ENCODE measurements at places on chromosomes 7 and 10.
A peak's percentile ranks its signal among the peaks of the same experiment; 100 is the strongest.

GRCh38 chr7:27094304-27095049 lies 1.3 kb downstream of the HOXA1 start:
- DNase-seq: no peak

- no peak for DNase-seq
Measured at GRCh38 chr10:43392748-43393147, 16.2 kb downstream of the HNRNPF start.

DNA sequence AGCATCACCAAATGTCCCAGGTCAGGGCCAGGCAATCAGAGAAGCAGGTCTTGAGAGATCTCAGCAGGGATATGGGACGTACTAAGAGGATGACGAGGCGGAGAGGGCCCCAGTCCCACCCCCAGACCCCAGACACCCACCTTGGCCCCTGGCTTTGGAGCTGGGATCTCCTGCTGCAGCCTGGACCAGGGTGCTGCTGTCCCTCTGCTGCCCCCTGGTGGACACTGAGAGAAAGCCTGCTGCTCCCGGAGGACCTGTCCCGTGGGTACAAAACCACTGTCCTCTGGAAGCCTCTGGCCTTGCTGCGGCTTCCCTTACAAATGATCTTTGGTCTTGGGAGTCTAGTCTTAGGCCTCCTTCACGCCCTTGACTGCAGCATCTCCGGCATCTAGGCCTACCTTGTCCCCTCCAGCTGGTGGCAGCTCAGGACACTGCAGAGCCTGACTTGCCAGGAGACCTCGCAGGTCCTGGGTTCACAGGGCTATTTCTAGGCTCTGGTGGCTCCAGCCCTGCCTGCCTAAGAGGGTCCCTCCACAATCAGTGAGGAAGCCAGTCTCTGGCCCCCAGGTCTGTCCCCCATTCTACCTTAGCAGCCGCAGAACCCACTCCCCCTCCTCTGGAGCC lies 97.1 kb downstream of the RGS10 start:
- peak; percentile 80 for DNase-seq

DNA sequence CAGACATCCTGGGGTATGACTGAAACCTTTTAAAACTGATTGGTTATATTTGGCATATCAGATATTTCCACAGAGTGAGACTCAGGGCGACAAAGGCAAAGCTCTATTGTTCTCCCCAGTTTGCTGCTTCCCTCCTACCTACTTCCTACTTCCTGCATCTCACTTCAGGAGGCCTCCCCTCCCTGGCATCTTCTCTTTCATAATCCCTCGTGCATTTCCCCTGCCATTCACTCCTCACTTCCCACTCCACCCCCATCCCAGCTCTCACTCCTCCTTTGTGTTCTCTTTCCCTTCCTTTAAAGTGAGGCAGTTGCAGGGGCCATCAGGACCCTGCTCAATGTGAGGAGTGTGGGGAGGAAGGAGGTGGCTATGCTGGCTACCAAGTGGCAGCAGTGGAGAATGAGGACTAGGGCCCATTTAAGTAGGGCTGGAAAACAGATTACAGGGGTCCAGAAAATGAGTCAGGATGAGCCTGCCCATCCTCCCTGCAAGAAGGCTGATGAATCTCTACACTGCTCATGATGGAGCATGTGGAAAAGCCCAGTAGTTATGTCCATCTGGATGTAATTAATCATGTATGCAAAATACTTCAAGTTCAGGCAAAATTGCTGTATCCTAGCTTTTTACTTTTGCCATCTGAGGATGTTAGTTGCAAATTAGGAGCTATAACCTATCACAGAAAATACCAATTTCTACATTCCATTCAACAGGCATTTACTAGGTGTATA lies 311.8 kb upstream of the IMMP2L start:
- DNase-seq: no peak

- DNase-seq: no peak
Measured at GRCh38 chr7:128270826-128271272, 29.8 kb downstream of the LEP start.

- no peak for DNase-seq
Measured at GRCh38 chr7:5477723-5478531, 54.3 kb upstream of the TNRC18 start.
